Hematopoietic multipotent progenitor cell (in vitro differentiated cells): ENCODE measurements at places on chromosomes 6 and 20. TPM values are rescaled to one million over a fixed set of nuclear protein-coding genes. Genes with fewer than 3 reads are reported as not detected.

- DNase-seq, result no peak
Measured at GRCh38 chr6:117233145-117233544, 32.2 kb upstream of the VGLL2 start.

- DNase-seq, result no peak
Measured at GRCh38 chr20:57878786-57879424, 169.1 kb upstream of the PMEPA1 start.

DNA sequence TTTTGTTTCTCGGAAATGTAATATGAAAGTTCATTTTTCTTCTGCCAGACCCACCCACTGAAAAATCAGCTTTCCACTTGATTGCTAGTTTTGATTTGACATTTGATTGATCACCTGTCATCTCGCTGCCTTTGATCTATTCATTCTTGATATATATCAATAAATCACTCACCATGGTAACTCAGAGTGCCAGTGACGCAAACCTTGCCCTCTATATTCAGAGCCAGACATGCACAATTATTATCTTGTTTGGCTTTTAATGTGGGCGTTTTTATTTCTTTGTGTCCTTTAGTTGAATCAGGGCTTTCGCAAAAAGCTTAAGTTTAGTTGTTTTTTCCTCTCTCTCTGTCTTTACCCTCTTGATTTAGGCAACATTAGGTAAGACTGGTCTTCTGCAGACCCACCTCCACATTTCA, 2.0 kb downstream of the TSHZ2 start:
- DNase-seq, result no peak

DNA sequence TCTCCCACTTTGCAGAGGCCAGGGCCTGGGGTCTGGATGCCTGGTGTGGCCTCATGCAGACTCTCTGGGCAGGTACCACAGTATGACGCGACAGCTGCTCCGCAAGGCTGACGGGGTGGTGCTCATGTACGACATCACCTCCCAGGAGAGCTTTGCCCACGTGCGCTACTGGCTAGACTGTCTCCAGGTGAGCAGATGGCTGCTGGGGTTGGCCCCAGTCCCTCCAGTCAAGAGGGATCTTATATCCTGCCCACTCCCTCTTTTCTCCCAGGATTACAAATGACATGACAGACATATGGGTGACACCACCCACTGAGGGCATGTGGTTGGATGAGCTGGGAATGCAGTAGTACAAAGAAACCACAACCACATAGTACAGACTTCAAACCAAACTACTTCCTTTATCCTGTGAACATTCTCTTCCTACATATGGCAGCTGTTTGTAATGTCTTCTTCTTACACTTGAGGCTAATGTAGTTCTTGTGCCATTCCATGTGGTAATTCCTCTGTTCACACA, 29.9 kb downstream of the RAB44 start:
- DNase-seq, result no peak

COL19A1 gene
- total RNA-seq, result under 0.01 TPM

HLA-DOB gene
- 1.3 TPM for total RNA-seq

PTCRA gene
- total RNA-seq, result under 0.01 TPM

BMP6 gene
- 7.8 TPM for total RNA-seq
